ENCODE measurements at places on chromosomes 1 and 21.

DNA sequence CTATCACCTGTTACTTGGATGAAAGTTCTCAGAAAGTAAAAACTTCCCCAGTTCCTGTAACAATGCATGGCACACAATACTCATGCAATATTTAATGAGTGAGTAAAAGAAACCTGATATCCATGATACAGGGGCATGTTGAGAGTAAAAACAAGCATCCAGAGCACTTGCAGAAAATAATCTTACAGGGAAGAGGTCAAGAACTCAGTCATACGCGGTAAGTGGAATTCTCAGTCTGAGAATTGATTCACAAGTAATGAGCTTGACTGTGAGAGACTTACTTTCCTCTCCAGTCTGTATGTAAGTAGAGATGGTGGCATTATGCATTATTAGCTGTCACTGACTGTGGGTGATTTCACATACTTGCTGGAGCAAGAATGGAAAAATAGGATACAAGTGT, 976.9 kb downstream of the BRINP3 start:
- H3K27me3 ChIP-seq, result no peaks in the 10 kb centered on the region
- H3K36me3 ChIP-seq, result no peaks in the 10 kb centered on the region

- no peaks in the 10 kb centered on the region for H3K4me1 ChIP-seq
- H3K36me3 ChIP-seq, result no peaks in the 10 kb centered on the region
- H3K27me3 ChIP-seq, result no peaks in the 10 kb centered on the region
- H3K4me3 ChIP-seq, result peak overlapping the region; percentile 26
- DNase-seq, result peak; percentile 78
- no peak overlapping the region for H3K27ac ChIP-seq
Measured at GRCh38 chr1:1239614-1240347, 6.7 kb downstream of the C1QTNF12 start.

DNA sequence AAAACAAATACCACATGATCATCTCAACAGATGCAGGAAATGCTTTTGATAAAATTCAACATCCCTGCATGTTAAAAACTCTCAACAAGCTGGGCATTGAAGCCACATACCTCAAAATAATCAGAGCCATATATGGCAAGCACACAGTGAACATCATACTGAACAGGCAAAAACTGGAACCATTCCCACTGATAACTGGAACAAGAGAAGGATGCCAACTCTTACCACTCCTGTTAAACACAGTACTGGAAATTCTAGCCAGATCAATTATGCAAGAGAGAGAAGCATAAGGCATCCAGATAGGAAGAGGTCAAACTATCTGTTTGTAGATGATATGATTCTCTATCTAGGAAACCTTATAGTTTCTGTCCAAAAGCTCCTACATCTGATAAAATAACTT, 91.6 kb downstream of the DNAH14 start:
- H3K27ac ChIP-seq, result no peak overlapping the region
- H3K27me3 ChIP-seq, result no peaks in the 10 kb centered on the region
- no peaks in the 10 kb centered on the region for H3K36me3 ChIP-seq
- no peak overlapping the region for H3K4me3 ChIP-seq
- no peaks in the 10 kb centered on the region for H3K4me1 ChIP-seq

GRCh38 chr1:27292106-27292505, 29.9 kb upstream of the TMEM222 start:
- no peak overlapping the region for H3K4me3 ChIP-seq
- H3K27ac ChIP-seq, result no peak overlapping the region
- DNase-seq, result no peak
- peaks cover 5% of the 10 kb centered on the region for H3K36me3 ChIP-seq

GRCh38 chr1:62370594-62370993, 51.4 kb upstream of the KANK4 start:
- no peak for DNase-seq
- H3K27ac ChIP-seq, result no peak overlapping the region
- no peaks in the 10 kb centered on the region for H3K36me3 ChIP-seq
- H3K27me3 ChIP-seq, result no peaks in the 10 kb centered on the region
- H3K4me1 ChIP-seq, result no peaks in the 10 kb centered on the region

GRCh38 chr1:213066363-213066762, 15.3 kb downstream of the RPS6KC1 start:
- H3K27ac ChIP-seq, result no peak overlapping the region
- H3K36me3 ChIP-seq, result no peaks in the 10 kb centered on the region
- H3K27me3 ChIP-seq, result no peaks in the 10 kb centered on the region
- no peak overlapping the region for H3K4me3 ChIP-seq
- H3K4me1 ChIP-seq, result no peaks in the 10 kb centered on the region

DNA sequence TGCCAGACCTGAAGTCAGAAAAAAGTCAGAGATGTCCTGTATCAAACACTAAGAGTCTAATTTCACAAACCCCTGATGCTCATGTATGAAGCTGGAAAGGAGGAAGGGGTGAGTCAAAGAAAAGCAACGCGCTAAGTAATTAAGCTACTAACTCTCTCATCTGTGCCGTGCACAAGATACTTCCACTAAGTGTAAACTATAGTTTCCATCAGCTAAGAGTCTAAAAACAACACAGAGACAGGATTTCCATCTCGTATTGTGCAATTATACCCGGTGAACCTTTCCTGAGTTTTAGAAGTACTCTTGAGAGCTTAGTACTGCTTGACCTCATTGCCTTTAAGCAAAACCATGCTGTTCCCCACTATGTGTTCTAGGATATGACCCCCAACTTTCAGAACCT, 19.0 kb downstream of the DNALI1 start:
- peaks cover 50% of the 10 kb centered on the region for H3K36me3 ChIP-seq
- DNase-seq, result no peak
- H3K4me3 ChIP-seq, result no peak overlapping the region
- no peaks in the 10 kb centered on the region for H3K27me3 ChIP-seq

- no peak overlapping the region for H3K4me3 ChIP-seq
- no peaks in the 10 kb centered on the region for H3K36me3 ChIP-seq
- H3K4me1 ChIP-seq, result no peaks in the 10 kb centered on the region
- no peak for DNase-seq
- H3K27ac ChIP-seq, result no peak overlapping the region
Measured at GRCh38 chr1:118948846-118949245, 39.3 kb downstream of the TBX15 start.

- H3K36me3 ChIP-seq, result no peaks in the 10 kb centered on the region
- H3K27me3 ChIP-seq, result no peaks in the 10 kb centered on the region
- no peak for DNase-seq
- no peaks in the 10 kb centered on the region for H3K4me1 ChIP-seq
Measured at GRCh38 chr1:158654571-158654970, 31.9 kb downstream of the SPTA1 start.

- H3K27me3 ChIP-seq, result no peaks in the 10 kb centered on the region
- H3K27ac ChIP-seq, result no peak overlapping the region
- DNase-seq, result no peak
Measured at GRCh38 chr1:180680558-180681144, 48.8 kb downstream of the XPR1 start.

DNA sequence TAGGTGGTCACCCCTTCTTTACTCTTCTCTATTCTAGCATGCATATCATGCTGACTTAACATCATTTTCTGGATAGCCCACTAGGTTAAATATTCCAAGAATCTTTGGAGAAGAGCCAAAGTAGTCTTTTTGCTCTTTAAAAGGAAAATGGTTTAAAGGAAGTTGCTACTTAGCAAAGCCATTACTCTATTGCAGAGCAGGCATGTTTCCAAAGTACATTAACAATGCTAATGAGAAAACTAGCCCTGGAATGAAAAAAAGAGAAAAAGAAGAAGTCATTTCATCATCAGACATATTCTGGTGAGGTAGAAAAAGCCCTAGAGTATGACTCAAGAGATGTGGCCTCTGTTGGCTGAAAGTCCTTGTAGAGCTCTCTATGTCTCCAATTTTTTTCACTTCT, 74.0 kb downstream of the NUF2 start:
- no peak overlapping the region for H3K4me3 ChIP-seq
- no peak for DNase-seq
- H3K36me3 ChIP-seq, result no peaks in the 10 kb centered on the region
- H3K27ac ChIP-seq, result no peak overlapping the region

- H3K27me3 ChIP-seq, result no peaks in the 10 kb centered on the region
- H3K4me1 ChIP-seq, result no peaks in the 10 kb centered on the region
- H3K27ac ChIP-seq, result no peak overlapping the region
- DNase-seq, result no peak
- no peak overlapping the region for H3K4me3 ChIP-seq
- H3K36me3 ChIP-seq, result peaks cover 5% of the 10 kb centered on the region
Measured at GRCh38 chr1:94471271-94471670, 53.1 kb downstream of the ABCD3 start.

GRCh38 chr21:33840771-33841170, 74.8 kb downstream of the ATP5PO start:
- DNase-seq, result no peak
- no peak overlapping the region for H3K4me3 ChIP-seq
- H3K4me1 ChIP-seq, result no peaks in the 10 kb centered on the region

GRCh38 chr1:88175631-88176226, 508.3 kb upstream of the PKN2 start:
- H3K4me1 ChIP-seq, result peaks cover 28% of the 10 kb centered on the region
- H3K27me3 ChIP-seq, result no peaks in the 10 kb centered on the region
- peak overlapping the region; percentile 86 for H3K27ac ChIP-seq
- H3K36me3 ChIP-seq, result no peaks in the 10 kb centered on the region
- no peak overlapping the region for H3K4me3 ChIP-seq
- peak; percentile 59 for DNase-seq

- DNase-seq, result no peak
- no peaks in the 10 kb centered on the region for H3K4me1 ChIP-seq
- no peak overlapping the region for H3K4me3 ChIP-seq
- H3K27ac ChIP-seq, result no peak overlapping the region
Measured at GRCh38 chr1:192045131-192045530, 113.1 kb upstream of the RGS18 start.

GRCh38 chr1:168863772-168864171, 134.8 kb upstream of the DPT start:
- DNase-seq, result no peak
- H3K4me3 ChIP-seq, result no peak overlapping the region
- no peaks in the 10 kb centered on the region for H3K27me3 ChIP-seq
- no peak overlapping the region for H3K27ac ChIP-seq
- no peaks in the 10 kb centered on the region for H3K4me1 ChIP-seq
- H3K36me3 ChIP-seq, result no peaks in the 10 kb centered on the region

DNA sequence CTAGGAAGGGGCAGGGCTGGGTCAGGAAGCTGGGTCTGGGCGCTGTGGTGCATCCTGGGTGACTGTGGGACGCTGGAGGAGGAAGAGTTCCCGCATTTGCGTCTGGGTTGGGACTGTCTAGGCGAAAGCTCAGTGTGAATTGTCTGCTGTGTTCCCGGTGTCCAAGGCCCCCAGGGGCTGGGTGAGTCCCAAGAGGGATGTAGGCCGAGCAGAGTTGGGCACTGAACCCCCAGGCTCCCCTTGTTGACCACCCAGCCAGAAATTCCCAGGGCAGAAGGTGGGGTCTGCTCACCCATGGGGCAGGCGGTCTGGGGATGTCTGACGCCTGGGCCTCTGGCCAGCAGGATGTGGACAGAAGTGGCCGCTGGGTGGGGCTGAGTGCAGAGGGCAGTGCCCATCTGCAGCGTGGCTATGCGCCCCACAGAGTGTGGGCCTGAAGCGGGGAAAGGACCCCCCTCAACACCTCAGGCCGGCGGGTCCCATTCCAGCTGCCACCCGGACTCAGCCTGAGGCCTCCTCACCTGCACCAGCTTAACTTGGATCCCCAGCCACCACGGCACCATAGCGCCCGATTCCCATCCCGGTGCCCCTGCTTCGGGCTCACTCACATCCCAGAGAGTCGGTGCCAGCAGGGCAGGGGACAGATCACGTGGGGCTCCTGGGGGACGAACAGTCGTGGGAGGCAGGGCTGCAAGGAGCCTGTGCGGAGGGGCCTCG, 37.0 kb upstream of the POFUT2 start:
- no peak overlapping the region for H3K4me3 ChIP-seq
- no peaks in the 10 kb centered on the region for H3K27me3 ChIP-seq
- DNase-seq, result peak; percentile 57
- peaks cover 10% of the 10 kb centered on the region for H3K4me1 ChIP-seq
- no peak overlapping the region for H3K27ac ChIP-seq

DNA sequence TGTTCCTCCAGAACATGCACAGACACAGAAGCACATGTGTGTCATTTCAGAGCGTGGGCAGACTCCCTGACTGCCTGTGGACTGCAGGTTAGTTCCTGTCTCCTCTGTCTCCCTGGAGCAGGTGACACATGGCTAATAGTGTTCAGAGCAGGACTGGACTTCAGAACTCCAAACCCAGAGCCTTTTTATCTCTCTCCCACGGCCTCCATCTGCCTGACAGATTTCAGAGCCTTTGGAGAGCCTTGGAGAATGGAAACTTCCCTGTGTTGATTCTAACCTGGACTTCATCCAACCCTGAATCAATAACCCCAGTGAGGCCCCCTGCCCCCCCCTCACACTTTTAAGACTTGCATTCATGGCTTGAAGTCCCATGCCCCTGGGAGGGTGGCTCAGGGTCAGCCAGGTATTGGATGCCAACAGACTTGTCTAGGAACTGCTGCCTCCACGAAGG, 44.4 kb downstream of the C1orf198 start:
- no peaks in the 10 kb centered on the region for H3K27me3 ChIP-seq
- no peak overlapping the region for H3K4me3 ChIP-seq
- no peak for DNase-seq
- H3K27ac ChIP-seq, result peak overlapping the region; percentile 73
- H3K36me3 ChIP-seq, result no peaks in the 10 kb centered on the region

DNA sequence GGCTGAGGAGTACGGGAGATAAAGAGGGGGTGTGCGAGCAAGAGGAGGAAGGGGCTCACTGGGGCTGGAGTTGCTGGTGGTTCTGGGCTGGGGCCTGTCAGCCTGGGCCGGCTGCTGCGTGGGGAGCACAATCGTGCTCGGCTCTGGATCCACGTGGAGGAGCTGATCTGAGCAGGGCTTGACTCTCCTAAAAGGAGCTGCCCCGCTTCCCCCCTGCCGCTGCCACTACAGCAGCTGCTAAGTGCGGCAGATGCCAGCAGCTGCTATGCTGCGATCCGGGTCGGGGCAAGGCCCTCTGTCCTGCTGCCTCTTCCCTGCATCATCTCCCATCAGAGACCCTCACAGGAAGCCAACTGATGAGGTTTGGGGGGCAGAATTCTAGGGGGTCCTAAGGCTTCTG, 165.9 kb downstream of the PCBP3 start:
- H3K4me3 ChIP-seq, result no peak overlapping the region
- no peaks in the 10 kb centered on the region for H3K36me3 ChIP-seq
- no peaks in the 10 kb centered on the region for H3K27me3 ChIP-seq
- H3K4me1 ChIP-seq, result no peaks in the 10 kb centered on the region

DNA sequence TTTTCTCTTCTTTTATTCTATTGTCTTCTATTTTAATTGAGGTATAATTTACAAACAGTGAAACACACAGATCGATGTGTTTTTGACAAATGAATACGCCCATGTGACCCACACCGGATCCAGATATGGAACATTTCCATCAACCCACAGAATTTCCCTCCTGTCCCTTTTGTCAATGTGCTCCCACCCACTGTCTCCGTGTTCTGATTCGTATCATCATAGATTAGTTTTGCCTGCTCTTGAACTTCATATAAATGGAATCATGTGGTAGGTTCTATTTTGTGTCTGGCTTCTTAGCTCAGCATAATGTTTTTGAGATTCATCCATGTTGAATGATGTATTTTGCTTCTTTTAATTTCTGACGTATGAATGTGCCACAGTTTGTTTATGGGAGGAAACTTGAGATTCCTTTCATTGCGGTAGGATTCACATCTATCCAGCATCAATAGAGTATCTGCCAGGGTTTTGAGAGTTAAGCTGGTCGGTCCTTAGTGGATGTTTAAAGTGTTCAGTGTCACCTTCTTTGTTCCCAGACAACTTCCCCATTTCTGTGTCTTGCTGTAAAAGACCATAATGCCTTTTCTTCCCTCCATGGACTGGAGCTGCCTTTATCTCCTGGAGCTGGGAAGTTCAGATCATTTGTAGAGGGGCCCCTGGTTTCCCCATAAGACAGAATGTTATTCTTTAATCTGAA, 14.7 kb downstream of the NAV1 start:
- no peak for DNase-seq
- no peak overlapping the region for H3K27ac ChIP-seq
- H3K4me3 ChIP-seq, result no peak overlapping the region
- no peaks in the 10 kb centered on the region for H3K36me3 ChIP-seq

All from right lobe of liver (tissue), 6 donors.